PC-3 (cell line): ENCODE measurements at places on chromosomes 16 and 17.
A peak's percentile ranks its signal among the peaks of the same experiment; 100 is the strongest.

DNA sequence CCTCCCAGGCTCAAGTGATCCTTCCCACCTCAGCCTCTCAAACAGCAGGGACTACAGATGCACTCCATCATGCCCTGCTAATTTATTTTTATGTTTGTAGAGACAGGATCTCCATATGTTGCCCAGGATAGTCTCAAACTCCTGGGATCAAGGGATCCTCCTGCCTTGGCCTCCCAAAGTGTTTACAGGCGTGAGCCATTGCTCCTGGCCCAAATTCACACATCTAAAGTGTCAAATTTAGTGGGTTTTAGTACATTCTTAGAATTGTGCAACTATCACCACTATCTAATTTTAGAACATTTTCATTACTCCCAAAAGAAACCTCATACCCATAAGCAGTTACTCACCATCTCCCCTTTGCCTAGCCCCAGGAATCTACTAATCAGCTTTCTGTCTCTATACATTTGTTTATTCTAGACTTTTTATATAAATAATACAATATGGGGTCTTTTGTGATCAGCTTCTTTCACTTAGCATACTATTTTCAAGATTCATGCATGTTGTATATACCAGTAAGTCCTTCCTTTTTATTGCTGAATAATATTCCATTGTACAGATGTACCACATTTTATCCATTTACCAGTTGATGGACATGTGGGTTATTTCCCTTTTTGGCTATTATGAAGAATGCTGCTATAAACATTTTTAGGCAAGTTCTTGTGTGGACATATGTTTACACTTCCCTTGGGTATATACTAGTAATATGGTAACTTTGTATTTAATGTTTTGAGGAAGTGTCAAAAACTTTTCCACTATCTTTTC lies 25.1 kb upstream of the ITGA2B start:
- DNase-seq = no peak

- DNase-seq = no peak
Observed at GRCh38 chr16:9840761-9841665, 341.2 kb downstream of the GRIN2A start.

GRCh38 chr17:5714993-5715392 lies 130.7 kb upstream of the NLRP1 start:
- DNase-seq = no peak

GRCh38 chr17:57270801-57271245 lies 14.5 kb downstream of the MSI2 start:
- DNase-seq = no peak

DNA sequence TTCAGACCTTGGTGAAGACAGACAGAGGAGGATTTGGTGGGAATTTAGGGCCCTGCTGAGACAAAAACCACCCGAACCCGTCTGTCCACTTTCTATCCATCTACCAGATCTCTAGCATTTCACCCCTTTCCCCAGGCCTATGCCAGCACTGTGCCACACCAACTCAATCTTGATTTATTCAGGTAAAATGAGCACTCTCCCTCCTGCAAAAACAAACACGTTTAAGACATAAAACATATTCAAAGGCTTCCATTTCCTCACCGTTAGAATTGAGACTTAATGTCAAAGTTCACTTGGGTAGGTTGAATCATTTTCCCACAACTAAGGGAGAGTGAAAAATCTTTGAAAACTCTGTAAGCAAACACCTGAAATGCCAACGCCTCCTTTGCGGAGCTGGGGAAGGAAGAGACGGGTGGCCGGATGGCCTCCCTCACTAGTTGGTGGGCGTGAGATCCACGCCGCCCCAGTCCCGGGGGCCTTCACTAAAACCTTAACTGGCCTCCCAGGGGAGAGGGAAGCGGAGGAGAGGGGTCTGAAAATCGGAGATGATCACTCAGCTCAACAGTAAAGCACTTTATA lies 862 bp downstream of the DCAKD start:
- DNase-seq = peak; percentile 84

DNA sequence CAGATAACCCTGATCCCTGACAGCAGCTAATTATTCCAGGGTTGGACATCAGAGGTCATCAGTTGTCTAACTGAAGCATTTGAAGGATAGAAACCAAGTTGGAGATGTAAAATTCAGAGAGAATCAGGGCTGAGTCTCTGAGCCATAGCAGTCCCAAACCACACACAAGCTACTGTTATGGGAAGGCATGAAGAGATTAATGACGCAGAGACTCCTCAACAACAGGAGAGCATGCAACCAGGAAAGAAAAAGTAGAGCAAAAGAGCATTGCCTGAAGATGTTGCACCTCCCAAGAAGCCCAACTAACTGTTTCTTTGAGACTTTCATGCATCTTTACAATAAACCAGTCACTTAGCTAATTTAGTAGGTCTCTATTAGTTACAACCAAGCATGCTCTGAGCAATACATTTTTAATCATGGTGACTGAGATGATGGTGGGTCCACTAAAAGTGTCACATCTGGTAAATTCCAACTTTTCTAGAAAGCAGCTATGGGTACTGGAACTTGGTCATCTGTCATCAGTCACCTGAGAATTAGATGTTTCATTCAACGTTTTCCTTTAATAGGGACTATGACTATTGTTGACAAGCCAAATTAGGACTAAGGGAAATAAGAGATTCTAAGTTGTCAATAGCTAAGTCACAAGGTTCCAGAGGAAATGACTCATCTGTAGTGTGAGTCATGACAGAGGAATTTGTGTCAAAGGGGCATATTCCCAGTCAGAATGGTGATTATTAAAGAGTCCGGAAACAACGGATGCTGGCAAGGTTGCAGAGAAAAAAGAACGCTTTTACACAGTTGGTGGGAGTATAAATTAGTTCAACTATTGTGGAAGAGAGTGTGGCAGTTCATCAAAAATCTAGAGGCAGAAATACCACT lies 239.8 kb downstream of the CHD9NB start:
- DNase-seq = peak; percentile 72

DNA sequence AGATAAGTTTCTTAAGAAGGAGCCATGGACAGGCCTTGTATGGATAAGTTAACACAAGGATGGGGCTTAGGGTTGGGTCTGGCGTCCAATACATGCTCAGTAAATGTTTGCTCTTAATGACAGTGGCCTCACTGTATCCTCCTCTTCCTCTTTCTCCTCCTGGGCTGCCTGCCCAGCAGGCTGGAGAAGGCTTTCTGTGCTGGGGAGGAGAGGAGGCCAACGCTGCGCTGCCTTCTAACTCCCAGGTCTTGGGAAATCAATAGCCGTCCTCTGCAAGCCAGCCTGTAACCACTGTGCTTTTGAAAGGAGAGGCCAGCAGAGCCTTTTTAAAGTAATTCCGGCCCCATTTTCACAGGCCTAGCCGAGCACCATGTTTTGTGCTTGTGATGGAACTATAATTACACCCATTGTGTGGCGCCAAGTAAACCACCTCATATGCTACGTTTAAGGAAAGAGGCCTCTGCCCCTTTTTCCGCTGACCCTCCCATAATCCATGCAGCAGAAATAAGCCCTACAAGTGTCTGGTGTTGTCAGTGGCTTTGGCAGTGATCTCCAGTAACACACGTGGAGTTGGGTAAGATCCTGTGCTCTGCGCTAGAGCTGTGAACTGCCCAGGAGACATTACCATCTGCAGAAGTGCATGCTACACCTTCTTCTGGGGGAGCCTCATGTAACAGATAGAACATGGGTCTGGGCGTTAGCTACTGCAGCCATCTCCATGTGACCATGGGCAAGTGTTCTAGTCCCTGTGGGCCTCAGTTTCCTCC lies 368.2 kb downstream of the SNX29 start:
- no peak for DNase-seq

GRCh38 chr17:32496395-32497073 lies 9.7 kb downstream of the CDK5R1 start:
- peak; percentile 75 for DNase-seq

- no peak for DNase-seq
Observed at GRCh38 chr17:7001318-7001961, 5.6 kb downstream of the ALOX12 start.

GRCh38 chr17:10725262-10725661 lies 4.6 kb downstream of the TMEM220 start:
- DNase-seq = no peak

- DNase-seq = no peak
Observed at GRCh38 chr16:81415751-81416150, 28.9 kb upstream of the CMIP start.

GRCh38 chr16:50274326-50275097 lies 8.2 kb downstream of the ADCY7 start:
- no peak for DNase-seq

DNA sequence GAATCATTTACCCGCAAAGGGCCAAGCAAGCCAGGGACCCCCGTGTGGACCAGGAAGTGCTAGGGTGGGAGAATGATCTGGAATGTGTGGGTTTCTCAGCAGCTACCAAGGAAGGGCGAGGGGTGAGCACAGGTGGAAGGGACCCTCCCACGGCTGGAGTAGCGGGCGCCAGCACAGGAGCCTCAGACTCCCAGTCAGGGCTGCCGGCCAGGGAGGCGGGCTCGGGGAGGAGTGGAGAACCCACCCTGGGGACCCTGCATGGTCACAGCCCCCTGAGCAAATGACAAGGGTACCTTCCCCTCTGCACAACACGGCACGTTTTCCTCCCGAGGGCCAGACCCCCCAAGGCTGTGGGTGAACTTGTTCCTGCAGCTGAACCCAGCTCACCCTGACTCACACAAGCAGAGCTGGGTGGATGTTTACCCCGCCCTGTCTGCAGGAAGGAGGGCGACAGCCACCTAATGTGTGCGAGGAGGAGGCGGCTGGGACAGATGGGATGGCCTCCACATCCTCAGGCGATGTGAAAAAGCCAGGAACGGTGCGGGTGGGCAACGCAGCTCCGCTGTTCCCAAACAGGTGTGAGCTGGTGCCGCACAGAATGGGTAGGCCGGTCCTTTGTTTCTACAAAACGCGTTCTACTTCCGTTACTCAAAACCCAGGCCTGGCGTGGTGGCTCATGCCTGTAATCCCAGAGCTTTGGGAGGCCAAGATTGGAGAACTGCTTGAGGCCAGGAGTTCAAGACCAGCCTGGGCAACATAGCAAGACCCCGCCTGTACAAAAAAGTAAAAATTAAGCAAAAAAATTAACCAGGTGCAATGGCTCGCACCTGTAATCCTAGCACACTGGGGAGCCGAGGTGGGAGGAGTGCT lies 6.2 kb downstream of the ECI1 start:
- peak; percentile 48 for DNase-seq

- no peak for DNase-seq
Observed at GRCh38 chr17:45256114-45256966, 5.6 kb downstream of the SPATA32 start.

GRCh38 chr16:27712251-27712711 lies 162.3 kb downstream of the KATNIP start:
- no peak for DNase-seq

DNA sequence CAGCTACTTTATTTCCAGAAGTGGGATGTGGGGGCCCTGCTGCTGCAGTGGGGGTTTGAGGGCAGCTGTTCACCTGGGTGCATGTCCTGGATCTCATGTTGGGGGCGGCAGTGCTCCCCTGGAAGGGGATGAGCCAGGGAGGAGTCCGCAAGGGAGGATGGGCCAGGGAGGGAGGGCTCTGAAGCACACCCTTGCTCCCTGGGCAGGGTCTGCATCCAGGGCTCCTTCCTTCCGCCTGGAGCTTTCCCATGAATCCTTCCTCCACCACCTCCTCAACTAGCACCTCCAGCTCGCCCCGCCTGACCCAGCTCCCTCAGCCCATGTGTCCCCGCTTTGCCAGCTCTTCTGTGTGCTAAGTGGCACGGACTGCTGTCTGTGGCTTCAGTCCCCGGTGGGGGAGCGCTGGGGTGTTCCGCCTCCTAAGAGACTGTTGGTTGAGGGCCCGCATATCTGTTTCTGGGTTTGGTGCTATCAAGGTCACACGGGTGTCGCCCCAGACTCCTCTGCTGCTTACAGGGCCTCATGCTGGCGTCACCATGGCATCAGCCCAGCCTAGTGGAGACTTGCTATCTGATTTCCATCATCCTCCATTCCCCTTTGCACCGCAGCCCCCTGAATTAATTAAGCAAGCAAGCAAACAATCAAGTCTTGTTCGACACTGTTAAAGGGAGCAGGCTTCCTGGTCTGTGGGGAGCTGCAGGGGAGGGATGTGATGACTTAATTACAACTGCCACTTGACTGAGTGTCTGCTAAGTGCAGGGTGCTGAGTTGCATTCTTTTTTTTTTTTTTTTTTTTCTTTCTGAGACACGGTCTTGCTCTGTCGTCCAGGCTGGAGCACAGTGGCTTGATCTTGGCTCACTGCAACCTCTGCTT lies 71.8 kb downstream of the PRKCA start:
- DNase-seq = no peak

DNA sequence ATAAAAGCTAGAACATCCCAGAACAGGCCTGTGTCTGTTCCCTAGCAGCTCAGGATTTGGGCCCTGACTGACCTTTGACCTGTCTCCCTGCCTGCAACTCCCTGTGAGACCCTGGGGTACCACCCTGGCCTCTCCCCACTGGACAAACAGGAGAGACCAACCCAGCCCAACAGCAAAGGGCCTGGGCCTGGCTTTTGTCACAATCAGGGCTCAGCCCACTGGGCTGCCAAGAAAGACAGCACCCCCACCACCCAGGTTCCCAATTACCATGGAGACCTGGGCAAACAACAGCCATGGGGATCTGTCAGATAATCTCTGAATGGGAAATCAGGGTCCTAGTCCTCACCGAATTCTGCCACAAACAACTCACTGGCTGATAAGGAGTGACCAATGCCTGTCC lies 11.1 kb downstream of the PLLP start:
- DNase-seq = no peak

DNA sequence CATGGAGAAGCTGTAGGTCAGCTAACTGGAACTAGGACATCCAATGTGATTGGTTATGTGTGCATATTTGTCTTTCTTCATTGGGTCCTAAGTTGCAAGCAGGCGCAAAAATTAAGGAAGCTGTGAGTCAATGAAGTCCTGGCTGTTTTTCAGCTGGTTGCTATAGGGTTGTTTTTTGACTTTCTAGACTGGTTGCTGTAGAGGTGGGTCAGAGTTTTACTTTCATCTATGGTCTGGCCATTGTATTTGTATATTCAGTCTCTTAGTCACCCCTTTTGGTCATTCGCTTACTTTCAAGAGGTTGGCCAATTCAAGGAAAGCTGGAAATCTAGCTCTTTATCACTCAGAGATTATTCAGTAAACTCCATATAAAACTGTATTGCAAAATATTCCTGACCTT lies 62.0 kb upstream of the AMZ2 start:
- DNase-seq = peak; percentile 29

- DNase-seq = no peak
Observed at GRCh38 chr17:66841744-66842143, 6.8 kb downstream of the CACNG5 start.

GRCh38 chr17:36002631-36003030 lies 1.3 kb upstream of the CCL15 start:
- no peak for DNase-seq

GRCh38 chr17:213286-214105 lies 32.0 kb upstream of the DOC2B start:
- DNase-seq = no peak
